Heart left ventricle (tissue), 16 donors: ENCODE measurements at places on chromosomes 12 and 14. TPM values are rescaled to one million over a fixed set of nuclear protein-coding genes. Genes with fewer than 3 reads are reported as not detected.

The KRT6C gene
- not detected for polyA plus RNA-seq

The KRT85 gene
- polyA plus RNA-seq, result not detected

The GPR137C gene
- 0.61 TPM for polyA plus RNA-seq

The TSPAN8 gene
- polyA plus RNA-seq, result 0.30 TPM

The DYRK4 gene
- 35.5 TPM for polyA plus RNA-seq

The HOTAIR gene
- polyA plus RNA-seq, result not detected

The CLEC4E gene
- 1.3 TPM for polyA plus RNA-seq

The NUAK1 gene
- polyA plus RNA-seq, result 10.5 TPM
